ENCODE measurements at places on chromosomes 6 and 20. TPM values are rescaled to one million over a fixed set of nuclear protein-coding genes. Genes with fewer than 3 reads are reported as not detected.

Gene GGTLC1
- total RNA-seq, result not detected

Gene TNXB
- total RNA-seq, result 5.9 TPM

Gene DEFB124
- total RNA-seq, result not detected

Gene DEFB119
- not detected for total RNA-seq

Gene SLC22A2
- 0.12 TPM for total RNA-seq

Gene MAPK14
- total RNA-seq, result 69.8 TPM

Gene MEP1A
- not detected for total RNA-seq

Gene OOEP
- not detected for total RNA-seq

Gene ETV7
- 0.22 TPM for total RNA-seq

Gene THBD
- total RNA-seq, result 18.5 TPM

Gene PPIL6
- total RNA-seq, result 5.0 TPM

Gene INSM1
- total RNA-seq, result not detected

Gene EHMT2
- 74.0 TPM for total RNA-seq

Gene TRIM15
- not detected for total RNA-seq

Gene PMEPA1
- total RNA-seq, result under 0.01 TPM

Gene CLDN20
- not detected for total RNA-seq

Gene SIRPD
- total RNA-seq, result not detected

Gene GPR6
- not detected for total RNA-seq

Gene LYRM4
- total RNA-seq, result 14.4 TPM

Gene RHAG
- total RNA-seq, result not detected

Gene RARS2
- 39.5 TPM for total RNA-seq

Gene RCAN2
- 1.5 TPM for total RNA-seq

Gene CGAS
- 7.4 TPM for total RNA-seq

Gene COL9A3
- 0.11 TPM for total RNA-seq

Gene KCNK15
- total RNA-seq, result 1.6 TPM

Gene ERVFRD-1
- 0.12 TPM for total RNA-seq

Gene ULBP2
- total RNA-seq, result 2.6 TPM
